ENCODE measurements at places on chromosomes 1 and 21. TPM values are rescaled to one million over a fixed set of nuclear protein-coding genes. Genes with fewer than 3 reads are reported as not detected.

Gene SIM2
- total RNA-seq, result 0.38 TPM

Gene C1orf146
- total RNA-seq, result not detected

Gene KRTAP11-1
- total RNA-seq, result not detected

GRCh38 chr1:15942661-15943327 is 33.1 kb downstream of the ZBTB17 start:
- peaks cover 4% of the 10 kb centered on the region for H3K4me1 ChIP-seq
- DNase-seq, result no peak
- H3K27ac ChIP-seq, result no peak overlapping the region
- peaks cover 11% of the 10 kb centered on the region for H3K36me3 ChIP-seq

Gene TNNI3K
- not detected for total RNA-seq

GRCh38 chr1:70168283-70168682 is 37.1 kb downstream of the LRRC40 start:
- peaks cover 18% of the 10 kb centered on the region for H3K36me3 ChIP-seq
- peak overlapping the region; percentile 21 for H3K27ac ChIP-seq
- H3K4me1 ChIP-seq, result peaks cover 16% of the 10 kb centered on the region

Gene SPRR2B
- not detected for total RNA-seq

GRCh38 chr1:155322571-155322952 is 1.9 kb downstream of the RUSC1 start:
- peak overlapping the region; percentile 70 for H3K4me3 ChIP-seq
- H3K27me3 ChIP-seq, result no peaks in the 10 kb centered on the region
- peak overlapping the region; percentile 79 for H3K27ac ChIP-seq
- peaks cover 27% of the 10 kb centered on the region for H3K4me1 ChIP-seq

DNA sequence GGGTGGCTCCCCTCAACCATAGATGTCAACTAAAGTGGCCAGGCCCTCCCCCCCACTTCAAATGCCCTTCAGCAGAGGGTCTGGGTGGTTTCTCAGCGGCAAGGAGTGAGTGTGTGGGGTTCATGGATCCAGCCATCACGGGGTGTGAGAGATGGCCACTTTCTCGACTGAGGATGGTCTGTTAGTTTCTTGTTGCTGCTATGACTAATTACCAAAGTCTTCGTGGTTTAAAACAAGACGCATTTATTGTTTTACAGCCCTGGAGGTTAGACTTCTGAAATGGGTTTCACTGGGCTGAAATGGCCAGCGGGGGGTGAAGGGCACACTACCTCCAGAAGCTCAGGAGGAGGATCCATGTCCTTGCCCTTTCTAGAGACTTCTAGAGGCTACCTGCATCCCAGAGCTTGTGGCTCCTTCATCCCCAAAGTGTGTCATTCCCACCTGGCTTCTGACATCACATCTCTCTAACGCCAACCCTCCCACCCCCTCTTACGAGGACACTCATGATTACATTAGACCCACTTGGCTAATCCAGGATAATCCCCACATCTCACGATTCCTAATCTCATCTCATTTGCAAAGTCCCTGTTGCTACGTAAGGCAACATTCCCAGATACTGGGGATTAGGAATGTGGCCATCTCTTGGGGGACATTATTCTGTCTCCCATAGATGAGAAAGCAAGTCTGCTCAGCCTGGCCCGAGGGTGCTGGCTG is 53.0 kb downstream of the EPHB2 start:
- H3K27me3 ChIP-seq, result no peaks in the 10 kb centered on the region
- no peak for DNase-seq
- H3K36me3 ChIP-seq, result no peaks in the 10 kb centered on the region
- H3K4me3 ChIP-seq, result no peak overlapping the region
- no peak overlapping the region for H3K27ac ChIP-seq
- H3K4me1 ChIP-seq, result no peaks in the 10 kb centered on the region

GRCh38 chr1:92201973-92202372 is 15.7 kb upstream of the C1orf146 start:
- H3K27me3 ChIP-seq, result no peaks in the 10 kb centered on the region
- no peak overlapping the region for H3K27ac ChIP-seq
- H3K36me3 ChIP-seq, result no peaks in the 10 kb centered on the region
- no peaks in the 10 kb centered on the region for H3K4me1 ChIP-seq
- no peak overlapping the region for H3K4me3 ChIP-seq
- DNase-seq, result no peak
